Activated CD4-positive, CD25-positive, alpha-beta regulatory T cell treated with anti-CD3 and anti-CD28 coated beads, Interleukin-2, amount 50 U/mL, for 72 hours (primary cell): ENCODE measurements at places on chromosomes 2 and 18.
A peak's percentile ranks its signal among the peaks of the same experiment; 100 is the strongest.

GRCh38 chr2:58508006-58508405 lies 266.9 kb upstream of the FANCL start:
- DNase-seq: no peak

GRCh38 chr2:12613137-12613835 lies 103.5 kb upstream of the TRIB2 start:
- DNase-seq: no peak

GRCh38 chr2:196259507-196260481 lies 88.4 kb upstream of the STK17B start:
- no peak for DNase-seq

DNA sequence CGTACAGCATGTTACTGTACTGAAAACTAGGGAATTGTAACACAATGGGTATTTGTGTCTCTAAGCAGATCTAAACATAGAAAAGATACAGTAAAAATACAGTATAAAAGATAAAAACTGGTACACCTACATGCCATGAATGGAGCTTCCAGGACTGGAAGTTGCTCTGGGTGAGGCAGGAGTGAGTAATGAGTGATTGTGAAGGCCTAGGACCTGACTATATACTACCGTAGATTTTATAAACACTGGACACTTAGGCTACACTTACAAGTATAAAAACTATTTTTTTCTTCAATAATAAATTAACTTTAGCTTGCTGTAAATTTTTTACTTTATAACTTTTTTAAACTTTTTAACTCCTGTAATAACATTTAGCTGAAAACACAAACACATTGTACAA lies 324.4 kb upstream of the TNP1 start:
- no peak for DNase-seq

GRCh38 chr18:25737710-25738311 lies 352.6 kb downstream of the SS18 start:
- no peak for DNase-seq

GRCh38 chr2:172606285-172606684 lies 50.4 kb downstream of the PDK1 start:
- DNase-seq: no peak

- no peak for DNase-seq
Observed at GRCh38 chr2:159106109-159106508, 137.7 kb downstream of the TANC1 start.

DNA sequence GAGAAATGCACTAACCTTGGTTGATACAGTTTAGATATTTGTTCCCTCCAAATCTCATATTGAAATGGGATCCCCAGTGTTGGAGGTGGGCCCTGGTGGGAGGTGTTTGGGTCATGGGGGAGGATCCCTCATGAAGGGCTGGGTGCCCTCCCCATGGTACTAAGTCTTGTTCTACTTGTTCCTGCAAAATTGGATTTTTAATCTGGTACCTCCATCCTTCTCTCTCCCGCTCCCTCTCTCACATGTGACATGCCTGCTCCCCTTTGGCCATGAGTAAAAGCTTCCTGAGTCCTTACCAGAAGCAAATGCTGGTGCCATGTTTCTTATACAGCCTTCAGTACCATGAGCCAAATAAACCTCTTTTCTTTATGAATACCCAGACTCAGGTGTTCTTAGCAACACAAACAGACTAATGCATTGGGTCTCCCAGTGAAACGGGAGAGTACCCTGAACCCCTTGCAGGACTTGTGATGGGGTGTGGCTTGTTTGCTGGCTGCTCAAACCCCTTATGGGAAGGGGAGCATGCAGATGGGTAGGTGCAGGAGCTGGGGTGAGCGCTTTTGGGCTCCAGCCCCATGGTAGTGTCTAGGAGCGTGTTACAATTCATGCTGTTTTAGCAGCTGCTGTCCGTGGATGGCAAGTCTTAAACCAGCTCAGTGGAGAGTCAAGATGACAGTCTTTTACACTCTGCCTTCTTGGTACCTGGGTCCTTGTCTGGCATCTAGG lies 27.2 kb downstream of the FAHD2B start:
- DNase-seq: no peak

DNA sequence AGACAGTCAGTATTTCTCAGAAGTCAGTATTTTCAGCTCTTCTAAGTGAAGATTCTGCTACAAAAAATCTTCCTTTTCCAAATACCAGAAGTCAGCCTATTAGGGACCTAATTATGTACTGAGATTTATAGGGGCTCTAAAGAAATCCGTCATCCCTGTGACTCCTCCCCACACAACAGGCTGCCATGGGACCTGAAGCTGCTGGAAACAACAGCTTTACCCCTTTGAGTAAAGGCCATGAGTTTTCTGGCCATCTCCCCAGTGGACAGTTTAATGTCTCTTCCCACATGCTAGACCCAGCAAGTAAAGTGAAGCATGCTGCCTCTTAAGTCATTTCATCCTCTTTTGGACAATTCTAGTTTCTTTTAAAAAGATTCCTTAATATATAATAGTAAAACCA lies 255.7 kb upstream of the ACVR2A start:
- DNase-seq: no peak

DNA sequence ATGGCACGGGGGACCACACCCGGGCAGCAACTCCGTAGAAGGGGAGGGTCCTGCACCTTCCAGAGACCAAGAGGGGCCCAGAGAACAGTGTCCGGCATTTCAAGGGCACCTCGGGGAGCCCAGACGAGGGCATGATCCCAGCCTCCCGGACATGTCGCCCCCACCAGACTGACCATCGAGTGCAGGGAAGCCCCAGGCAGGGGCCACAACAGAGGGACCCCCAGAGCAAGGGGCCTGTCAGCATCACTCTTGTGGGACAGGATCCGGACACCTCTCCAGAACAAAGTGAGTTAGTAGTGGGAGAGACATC lies 50.4 kb upstream of the CTDP1 start:
- no peak for DNase-seq

- DNase-seq: no peak
Observed at GRCh38 chr2:12970861-12971260, 254.1 kb downstream of the TRIB2 start.

DNA sequence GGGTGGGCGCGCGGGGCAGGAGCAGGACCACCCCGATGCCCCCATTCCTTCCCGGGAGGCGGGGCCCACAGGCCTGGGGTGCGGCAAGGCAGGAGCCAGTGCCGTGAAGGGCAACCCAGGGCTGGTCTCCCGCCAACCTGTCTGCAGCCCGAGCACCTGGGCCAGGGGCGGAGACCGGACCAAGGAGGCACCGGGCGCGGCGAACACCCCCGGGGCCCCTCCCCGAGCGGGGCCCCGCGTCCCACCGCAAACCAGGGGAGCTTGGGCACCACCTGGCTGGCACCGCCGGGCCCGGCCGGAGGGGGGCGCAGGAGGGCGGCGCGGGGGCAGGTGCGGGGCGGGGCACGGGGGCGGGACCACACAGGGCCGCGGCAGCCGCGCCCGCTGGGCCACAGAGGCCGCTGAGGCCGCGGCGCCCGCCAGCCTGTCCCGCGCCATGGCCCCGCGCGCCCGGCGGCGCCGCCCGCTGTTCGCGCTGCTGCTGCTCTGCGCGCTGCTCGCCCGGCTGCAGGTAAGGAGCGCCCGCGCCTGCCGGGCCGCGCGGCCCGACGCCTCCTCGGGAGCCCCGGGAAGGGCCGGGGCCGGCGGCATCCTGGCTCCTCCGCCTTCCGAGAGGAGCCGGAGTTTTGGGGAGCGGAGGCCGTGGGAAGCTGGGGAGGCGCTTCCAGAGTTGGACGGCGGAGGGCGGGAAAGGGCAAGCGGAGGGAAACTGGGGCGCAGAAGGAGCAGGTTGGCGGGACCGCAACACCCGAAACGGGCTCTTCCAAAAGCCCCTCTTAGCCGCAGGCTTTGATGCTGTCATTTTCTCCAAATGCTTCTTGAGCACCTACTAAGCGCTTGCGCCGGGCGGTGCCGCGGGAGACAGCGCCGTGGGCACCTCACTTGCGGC lies at the start of gene TNFRSF11A:
Gene TNFRSF11A, plus strand, starts transcription at position 394 of the 889 bp plus-strand sequence. Its CDS starts 43 bp downstream, at position 437.
- peak; percentile 71 for DNase-seq
